ENCODE measurements at places on chromosomes 2 and 18.

- no peak for DNase-seq
These were observed 1229.1 kb upstream of the ACVR2A start for GRCh38 chr2:146615778-146616177.

DNA sequence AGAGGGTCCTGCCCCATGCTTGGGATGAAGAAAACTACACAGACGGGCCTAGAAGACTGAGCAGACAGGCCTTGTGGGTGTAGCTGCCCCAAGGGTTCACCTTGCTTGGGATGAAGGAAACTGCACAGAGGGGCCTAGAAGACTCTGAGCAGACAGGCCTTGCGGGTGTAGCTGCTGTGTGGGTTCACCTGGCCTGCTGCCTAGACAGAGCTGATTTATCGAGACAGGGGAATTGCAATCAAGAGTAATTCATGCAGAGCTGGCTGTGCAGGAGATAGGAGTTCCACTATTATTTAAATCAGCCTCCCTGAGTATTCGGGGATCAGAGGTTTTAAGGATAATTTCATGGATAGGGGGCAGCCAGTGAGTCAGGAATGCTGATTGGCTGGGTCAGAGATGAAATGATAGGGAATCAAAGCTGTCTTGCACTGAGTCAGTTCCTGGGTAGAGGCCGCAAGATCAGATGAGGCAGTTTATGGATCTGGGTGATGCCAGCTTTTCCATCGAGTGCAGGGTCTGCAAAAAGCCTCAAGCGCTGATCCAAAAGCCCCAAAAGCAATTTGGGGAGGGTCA is 341.4 kb downstream of the GALR1 start:
- DNase-seq, result no peak

DNA sequence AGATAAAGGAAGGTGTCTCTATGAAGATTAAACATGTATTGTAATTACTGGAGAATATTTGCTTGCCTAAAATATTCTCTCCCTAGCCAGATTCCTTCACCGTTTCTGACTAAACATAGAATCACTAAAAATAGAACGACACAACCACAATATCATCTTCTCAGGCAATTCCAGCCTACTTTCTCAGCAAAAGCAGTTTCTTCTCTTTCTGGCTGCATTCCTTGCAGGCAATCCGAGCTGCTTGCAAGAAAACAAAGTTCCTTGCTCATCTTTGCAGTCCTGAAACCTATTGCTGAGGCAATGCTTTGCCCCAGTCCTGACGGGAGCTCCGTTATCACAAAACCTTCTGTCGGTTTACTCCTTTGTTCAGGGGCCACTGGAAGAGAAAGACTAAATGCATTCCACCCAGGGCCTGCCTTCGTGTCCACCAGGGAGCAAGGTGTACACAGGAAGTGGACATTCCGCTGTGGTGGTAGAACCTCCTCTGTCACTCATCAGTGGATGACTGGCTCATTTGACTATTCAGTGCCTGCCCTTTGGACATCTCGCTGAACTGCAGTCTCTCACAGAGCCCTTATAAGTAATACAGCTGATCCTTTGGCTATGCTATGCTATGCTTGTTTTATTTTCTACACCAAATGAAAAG is 239.2 kb upstream of the DOK6 start:
- no peak for DNase-seq

DNA sequence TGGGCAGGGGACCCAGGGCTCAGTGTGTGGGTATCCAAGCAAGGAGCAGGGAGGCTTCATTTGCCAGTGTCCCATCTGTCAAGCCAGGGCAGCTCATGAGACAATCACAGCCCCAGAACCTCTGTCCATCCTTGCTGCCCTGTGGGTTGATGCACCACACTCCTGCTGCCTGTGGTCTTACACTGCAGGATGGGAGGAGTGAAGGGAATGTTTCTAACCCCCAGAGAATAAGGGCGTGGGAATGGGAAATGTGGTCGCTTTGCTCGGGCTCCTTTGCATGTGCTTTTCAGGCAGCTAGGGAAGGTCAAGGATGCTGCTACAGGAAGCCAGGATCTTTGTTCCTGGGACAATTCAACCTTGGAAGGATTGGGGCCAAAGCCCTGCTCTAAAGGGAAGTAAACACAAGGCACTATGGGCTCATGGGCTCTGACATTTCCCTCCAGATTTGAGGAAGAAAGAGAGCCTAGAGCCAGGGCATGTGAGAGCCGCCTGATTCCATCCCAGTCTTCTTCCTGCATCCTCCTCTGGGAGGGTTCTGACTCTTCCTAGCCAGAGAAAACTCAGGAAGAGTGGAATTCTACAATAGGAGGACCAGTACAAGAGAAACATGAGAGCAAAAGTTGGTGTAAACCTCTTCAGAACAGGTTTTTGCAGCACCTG is 18.8 kb upstream of the MAP3K20 start:
- DNase-seq, result no peak

DNA sequence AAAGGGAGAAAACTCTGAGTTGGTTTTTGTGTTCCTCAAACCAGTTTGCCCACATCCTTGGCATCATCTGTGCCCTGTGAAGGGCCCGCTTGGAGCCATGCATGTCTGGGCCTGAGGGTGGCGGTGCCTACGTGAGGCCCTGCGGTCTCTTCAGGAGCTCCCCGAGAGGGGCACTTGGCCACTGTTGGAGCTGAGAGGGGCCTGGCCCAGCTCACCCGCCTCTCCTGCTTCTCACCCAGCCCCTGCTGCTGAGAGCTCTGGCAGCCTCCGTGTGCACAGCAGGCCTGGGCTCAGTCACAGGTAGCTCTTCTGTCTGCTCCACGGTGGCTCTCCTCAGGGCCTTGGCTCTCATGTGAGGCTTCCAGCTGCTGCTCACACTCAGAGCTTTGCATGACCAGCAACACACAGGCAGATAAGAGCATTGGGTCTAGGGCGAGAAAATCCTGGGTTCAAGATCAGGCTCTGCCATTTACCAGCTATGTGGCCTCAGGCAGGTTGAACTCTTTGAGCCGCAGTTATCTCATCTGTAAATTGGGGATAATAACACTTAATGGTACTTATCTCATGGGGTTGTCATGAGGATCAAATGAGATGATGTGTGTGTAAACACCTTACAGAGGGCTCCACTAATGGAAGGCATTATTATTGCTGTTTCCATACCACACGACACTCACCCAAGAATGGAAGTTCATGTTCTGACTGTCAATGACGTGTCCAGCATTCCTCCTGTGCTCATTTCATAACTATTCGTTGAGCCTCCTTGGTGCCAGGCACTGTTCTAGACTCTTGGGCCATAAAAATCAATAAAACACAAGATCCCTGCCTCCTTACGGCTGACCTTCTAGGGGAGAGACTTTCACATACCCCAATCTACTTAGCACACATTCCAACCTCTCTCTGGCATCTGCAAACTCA is 41.6 kb upstream of the PLB1 start:
- no peak for DNase-seq

GRCh38 chr2:54986264-54986663 is 64.0 kb downstream of the RTN4 start:
- no peak for DNase-seq

- no peak for DNase-seq
These were observed 13.3 kb downstream of the PROC start for GRCh38 chr2:127431408-127432023.

- DNase-seq, result no peak
These were observed 57.2 kb upstream of the RTN4 start for GRCh38 chr2:55107436-55107835.

GRCh38 chr2:55786280-55786679 is 92.6 kb upstream of the PNPT1 start:
- no peak for DNase-seq

- DNase-seq, result no peak
These were observed 164.9 kb upstream of the AGAP1 start for GRCh38 chr2:235328991-235329390.

GRCh38 chr2:128276878-128277675 is 41.6 kb downstream of the HS6ST1 start:
- no peak for DNase-seq

- no peak for DNase-seq
These were observed 20.8 kb downstream of the DPP4 start for GRCh38 chr2:162053066-162053807.

- DNase-seq, result no peak
These were observed 412.2 kb downstream of the SPAG16 start for GRCh38 chr2:213696442-213696841.

GRCh38 chr2:154698721-154699574 is 453 bp downstream of the KCNJ3 start:
- DNase-seq, result no peak

DNA sequence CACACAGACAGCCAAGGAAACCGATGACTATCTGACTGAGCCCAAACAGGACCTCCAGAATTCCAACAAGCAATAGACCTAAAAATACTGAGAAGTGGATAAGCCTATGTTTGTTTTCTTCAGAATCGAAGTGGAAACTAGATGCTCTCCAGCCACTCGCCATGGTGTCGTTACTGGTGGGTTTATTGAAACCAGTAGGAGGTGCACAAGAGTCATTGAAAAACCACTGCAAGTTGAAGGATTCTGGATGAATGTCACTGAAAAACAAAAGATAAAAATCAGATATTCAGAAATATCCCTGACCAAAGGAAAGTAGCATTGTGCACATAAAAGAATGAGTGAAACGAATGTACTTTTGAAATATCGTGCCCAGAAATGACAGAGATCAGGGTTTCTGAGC is 15.3 kb downstream of the TM4SF20 start:
- no peak for DNase-seq

GRCh38 chr2:18117592-18117991 is 239.1 kb downstream of the KCNS3 start:
- DNase-seq, result no peak

DNA sequence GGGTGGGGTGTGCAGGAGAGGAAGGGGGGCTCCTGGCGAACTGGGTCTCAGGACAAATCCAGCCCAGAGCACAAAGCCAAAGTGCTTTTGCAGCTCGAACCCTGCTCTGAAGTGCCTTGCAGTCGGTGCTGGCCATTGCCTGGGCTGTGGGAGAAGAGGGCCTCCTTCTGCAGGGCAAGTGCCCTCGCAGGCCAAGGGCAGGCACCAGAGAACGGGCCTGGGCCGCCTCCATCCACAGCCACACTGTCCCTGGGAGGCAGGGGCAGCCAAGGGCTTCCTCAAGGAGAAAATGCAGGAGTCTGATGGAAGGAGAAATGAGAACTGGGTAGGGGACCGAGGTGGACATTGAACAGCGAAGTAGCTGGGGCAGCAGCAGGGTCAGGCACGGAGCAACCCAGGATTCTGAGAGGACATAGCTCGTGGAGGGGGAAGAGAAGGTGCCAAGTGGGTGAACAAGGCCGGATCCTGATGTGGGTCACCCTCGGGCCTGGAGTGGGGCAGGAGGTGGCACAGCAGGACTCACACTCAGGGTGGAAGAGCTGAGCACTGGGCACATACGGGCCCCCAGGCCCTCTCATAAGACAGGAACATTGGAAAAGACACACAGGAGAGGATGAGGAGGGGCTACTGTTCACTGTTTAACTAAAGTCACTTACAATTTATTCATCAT is 312.8 kb upstream of the SALL3 start:
- no peak for DNase-seq

DNA sequence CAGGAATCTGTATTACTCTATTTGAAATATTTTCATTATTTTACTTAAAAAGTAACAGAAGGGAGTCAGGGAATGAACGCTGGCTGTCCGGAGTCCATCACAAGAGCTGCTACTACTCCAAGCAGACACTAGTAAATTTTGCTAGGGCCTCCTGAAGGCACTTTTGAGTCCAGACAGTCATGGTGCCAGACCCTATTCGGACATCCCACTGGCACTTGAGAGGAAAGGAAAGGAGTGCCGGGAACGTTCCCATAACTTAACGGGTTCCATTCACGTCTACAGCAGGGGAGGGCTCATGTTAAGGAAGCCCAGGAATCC is 563 bp upstream of the GMCL1 start:
- no peak for DNase-seq

GRCh38 chr18:48445540-48445939 is 36.4 kb upstream of the ZBTB7C start:
- DNase-seq, result peak; percentile 66

GRCh38 chr2:9693196-9693491 is 62.3 kb upstream of the YWHAQ start:
- DNase-seq, result no peak

DNA sequence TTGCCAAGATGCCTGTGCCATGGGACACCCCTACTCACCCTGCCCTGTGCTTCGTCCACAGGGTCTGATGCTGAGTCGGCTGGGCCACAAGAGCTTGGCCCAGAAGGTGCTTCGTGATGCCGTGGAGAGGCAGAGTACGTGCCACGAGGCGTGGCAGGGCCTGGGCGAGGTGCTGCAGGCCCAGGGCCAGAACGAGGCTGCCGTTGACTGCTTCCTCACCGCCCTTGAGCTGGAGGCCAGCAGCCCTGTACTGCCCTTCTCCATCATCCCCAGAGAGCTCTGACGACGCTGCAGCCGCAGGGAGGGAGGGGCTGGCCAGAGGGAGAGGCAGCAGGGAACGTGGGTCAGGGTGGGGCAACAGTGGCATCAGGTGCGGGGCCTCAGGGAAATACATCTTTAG is 81.5 kb downstream of the STPG4 start:
- no peak for DNase-seq

- DNase-seq, result no peak
These were observed 43.5 kb downstream of the CWC22 start for GRCh38 chr2:179963626-179964025.

GRCh38 chr2:17878281-17879136 is at the start of gene KCNS3:
Gene KCNS3 (plus strand): TSS chr2:17878667. CDS start chr2:17931009, 52,342 bp downstream.
- no peak for DNase-seq

DNA sequence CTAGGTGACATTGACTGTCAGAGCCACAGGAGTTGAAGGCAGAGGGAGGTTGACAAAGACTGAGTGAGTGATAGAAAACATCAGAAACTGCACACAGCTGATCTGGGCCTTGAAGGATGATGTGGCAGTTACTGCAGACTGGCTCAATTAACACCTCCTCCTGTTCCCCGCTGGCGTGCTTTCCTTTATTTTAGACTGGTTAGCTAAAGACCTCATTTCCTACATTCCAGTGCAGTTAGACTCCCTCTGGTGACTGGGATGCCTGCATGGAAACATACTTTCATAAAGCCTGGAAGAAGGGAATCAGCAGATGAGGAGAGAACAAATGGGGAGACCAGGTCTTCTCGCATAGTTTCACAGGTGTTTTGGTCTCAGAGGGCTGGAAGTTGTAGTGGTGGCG is 7.1 kb downstream of the TPGS2 start:
- no peak for DNase-seq

- no peak for DNase-seq
These were observed 55.7 kb upstream of the RASGRP3 start for GRCh38 chr2:33420726-33421125.

DNA sequence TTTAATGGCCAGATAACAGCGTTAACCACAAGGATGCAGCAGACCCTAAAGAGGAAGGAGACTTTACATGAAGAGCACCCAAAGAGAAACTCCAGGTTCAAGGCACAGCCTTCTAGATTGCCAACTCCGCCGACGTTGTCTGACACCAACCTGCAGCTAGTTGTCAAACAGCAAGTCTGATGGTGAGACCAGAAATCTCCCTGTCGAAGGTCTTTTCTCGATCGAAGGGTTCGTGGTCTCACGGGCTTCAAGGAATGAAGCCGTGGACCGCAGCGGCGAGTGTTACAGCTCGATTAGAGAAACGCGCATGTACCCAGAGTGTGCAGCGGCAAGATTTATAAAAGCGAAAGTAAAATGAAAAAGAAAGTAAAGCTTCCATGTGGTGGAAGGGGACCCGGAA is 656.3 kb downstream of the XIRP2 start:
- no peak for DNase-seq

All from stimulated activated CD4-positive, alpha-beta T cell treated with anti-CD3 and anti-CD28 coated beads, Interleukin-4, amount 100 ng/mL, for 48 hours (primary cell).